Fibroblast of skin of right quadriceps (primary cell): ENCODE measurements at places on chromosomes 16 and 17.

DNA sequence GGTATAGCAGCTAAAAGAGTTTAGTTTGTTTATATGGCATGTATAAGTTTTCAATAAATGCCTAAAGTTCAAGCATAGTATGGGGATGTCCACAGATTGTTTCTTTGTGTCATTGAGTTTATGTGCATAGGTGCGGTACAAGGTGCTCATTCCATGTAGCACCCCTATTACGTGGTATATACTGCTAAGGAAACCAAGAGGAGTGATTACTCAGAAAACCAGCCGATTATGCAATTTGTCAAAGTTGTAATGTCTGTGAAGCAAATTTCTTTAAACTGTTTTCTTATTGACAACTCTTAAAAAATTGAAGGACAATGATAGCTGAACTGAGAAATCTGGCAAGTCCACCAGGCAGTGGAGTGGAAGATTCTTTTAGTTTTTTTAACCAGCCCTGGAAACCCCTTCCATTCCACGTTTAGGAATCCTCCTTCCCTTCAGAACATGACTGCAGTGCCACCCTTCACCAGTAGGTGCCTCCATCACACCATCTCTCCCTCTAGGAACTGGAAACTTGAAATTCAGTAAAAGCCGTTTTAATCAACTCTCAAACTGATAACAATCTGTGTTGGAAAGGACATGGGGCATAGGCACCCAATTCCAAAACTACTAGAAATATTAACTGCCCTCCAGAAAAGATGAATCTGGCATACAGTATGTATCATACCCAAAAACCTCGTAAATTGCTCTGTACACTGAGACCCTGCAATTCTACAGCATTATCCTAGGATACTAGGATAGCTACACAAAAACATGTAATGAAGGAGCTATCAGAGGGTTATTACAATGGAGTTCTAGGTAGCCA lies 43.5 kb downstream of the REXO5 start:
- DNase-seq: peak; percentile 67

- peak; percentile 61 for DNase-seq
Measured at GRCh38 chr17:43905985-43906852, 1.1 kb downstream of the MPP2 start.

DNA sequence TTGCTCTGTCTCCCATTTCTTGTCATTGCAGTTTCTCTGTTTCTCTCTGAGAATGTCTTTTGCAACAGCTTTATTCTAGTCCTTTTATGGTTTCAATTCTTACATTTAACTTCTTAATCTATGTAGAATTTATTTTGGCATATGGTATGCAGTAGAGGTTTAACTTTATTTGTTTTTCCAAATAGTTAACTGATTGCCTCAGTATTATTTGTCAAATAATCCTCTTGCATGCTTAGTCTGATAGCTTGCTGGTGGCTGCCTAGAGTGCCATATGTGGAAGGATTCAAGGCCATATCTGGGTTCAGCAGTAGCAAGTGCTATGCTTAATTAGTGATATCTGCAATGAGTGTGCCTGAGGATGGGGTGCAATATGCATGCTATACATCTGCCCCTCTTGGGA lies 6.9 kb downstream of the SNTB2 start:
- peak; percentile 53 for DNase-seq

DNA sequence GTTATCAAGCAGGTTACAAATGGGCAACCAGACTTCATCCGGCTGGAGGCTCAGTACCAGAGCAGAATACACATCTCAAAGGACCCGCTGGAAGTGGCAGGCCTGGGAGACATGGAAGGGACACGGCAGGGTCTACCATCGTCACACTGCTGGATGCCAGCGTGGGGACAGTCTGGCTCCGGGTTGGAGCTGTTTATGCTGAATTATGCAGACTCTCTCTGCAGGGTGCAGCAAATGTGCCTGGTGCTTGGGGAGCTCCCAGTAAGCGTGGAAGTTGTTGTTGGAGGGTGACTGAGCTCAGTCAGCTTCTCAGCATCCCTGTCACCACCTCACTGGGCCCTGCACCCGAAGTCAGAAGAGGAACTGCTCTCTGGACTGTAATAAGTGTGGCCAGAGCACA lies 12.2 kb downstream of the WSCD1 start:
- no peak for DNase-seq

- no peak for DNase-seq
Measured at GRCh38 chr17:69176457-69176795, 34.7 kb upstream of the ABCA6 start.

- DNase-seq: peak; percentile 84
Measured at GRCh38 chr17:29568331-29569244, at the start of gene TP53I13. Gene TP53I13, plus strand, starts transcription at chr17:29568701. Its CDS starts 58 bp downstream, at chr17:29568759.

DNA sequence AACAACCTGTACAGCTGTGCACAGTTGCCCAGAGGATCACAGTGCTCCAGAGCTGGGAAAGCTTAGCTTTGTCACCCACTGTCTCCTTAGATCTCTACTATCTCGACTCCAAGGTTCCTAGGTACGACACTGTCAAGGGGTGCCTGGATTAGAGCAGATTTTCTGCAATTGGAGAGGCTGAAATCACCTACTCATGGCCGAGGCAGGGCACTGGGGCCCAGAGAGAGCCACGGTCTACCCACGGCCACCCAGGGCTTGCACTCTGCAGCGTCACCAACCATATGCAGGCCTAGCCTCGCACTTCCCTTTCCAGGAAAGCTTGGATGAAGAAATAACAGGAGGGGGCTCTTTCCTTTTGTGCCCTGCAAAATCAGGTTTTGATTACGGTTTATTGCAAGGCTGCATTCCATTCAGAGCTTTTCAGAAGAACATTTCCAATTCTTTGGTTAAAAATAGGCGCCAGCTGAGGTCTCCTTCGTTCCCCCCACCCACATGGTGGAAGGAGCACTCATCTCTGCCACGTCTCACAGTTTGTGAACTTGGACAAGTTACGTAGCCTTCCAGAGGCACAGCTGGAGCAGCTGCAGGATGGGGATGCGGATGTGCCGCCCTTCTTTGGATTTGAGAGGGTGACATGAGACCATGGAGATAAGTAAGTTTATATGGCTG lies 80.0 kb downstream of the IRX5 start:
- peak; percentile 59 for DNase-seq

GRCh38 chr17:12398441-12399051 lies 267.1 kb upstream of the MYOCD start:
- peak; percentile 51 for DNase-seq
